Smooth muscle cell of the umbilical artery (primary cell): ENCODE measurements at places on chromosomes 13 and 19. TPM values are rescaled to one million over a fixed set of nuclear protein-coding genes. Genes with fewer than 3 reads are reported as not detected.

The IL17D gene
- 0.59 and 1.3 TPM in 2 replicates for total RNA-seq

The ZNF667 gene
- total RNA-seq, result 9.2 and 10.0 TPM in 2 replicates

The LENG9 gene
- total RNA-seq, result 7.3 and 9.8 TPM in 2 replicates

The A1BG gene
- total RNA-seq, result 9.7 and 24.9 TPM in 2 replicates

The BEST2 gene
- total RNA-seq, result not detected in 2 replicates

The POMP gene
- total RNA-seq, result 124 and 150 TPM in 2 replicates

The C1QTNF9B gene
- not detected in 2 replicates for total RNA-seq

The CC2D1A gene
- total RNA-seq, result 8.3 and 14.3 TPM in 2 replicates

The ALDH16A1 gene
- total RNA-seq, result 11.9 and 13.5 TPM in 2 replicates

The APOE gene
- total RNA-seq, result 2.3 and 8.9 TPM in 2 replicates

The ZNF837 gene
- 1.5 and 1.9 TPM in 2 replicates for total RNA-seq

The MED4 gene
- total RNA-seq, result 20.2 and 28.4 TPM in 2 replicates

The C5AR2 gene
- total RNA-seq, result not detected in 2 replicates
